Activated CD4-positive, alpha-beta T cell treated with anti-CD3 and anti-CD28 coated beads for 36 hours (primary cell): ENCODE measurements at places on chromosomes 3 and 15. TPM values are rescaled to one million over a fixed set of nuclear protein-coding genes. Genes with fewer than 3 reads are reported as not detected.

GRCh38 chr3:13877911-13878280 is 2.0 kb downstream of the WNT7A start:
- no peak for DNase-seq

DNA sequence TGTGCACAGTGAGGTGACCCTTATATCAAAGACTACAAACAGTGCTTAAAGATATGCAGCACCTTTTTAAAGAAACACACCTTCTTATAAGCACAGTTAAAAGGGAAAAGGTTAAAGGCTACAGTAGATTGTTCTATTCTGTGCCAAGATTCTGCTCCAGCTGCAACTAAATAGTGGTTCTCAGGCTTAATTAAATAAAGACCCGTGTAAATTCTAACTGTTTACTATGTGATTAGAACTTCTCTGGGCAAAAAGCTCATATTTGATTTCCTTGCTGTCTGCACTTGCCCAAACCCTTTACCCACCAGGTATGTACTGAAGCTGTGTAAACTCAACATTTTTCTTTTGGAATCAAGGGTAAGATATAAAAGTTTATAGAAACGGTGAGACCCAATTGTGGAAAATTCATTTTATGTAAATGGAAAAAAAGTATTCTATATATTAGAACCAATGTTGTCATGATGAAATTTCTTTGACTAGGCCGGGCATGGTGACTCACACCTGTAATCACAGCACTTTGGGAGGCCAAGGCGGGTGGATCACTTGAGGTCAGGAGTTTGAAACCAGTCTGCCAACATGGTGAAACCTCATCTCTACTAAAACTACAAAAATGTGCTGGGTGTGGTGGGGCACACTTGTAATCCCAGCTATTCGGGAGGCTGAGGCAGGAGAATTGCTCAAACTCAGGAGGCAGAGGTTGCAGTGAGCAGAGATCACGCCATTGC is 230.6 kb downstream of the MECOM start:
- DNase-seq, result no peak

GRCh38 chr3:15460891-15461531 is 33.6 kb downstream of the EAF1 start:
- peak; percentile 15 for DNase-seq

- DNase-seq, result peak; percentile 15
Measured at GRCh38 chr15:63986751-63987341, 59.4 kb downstream of the DAPK2 start.

DNA sequence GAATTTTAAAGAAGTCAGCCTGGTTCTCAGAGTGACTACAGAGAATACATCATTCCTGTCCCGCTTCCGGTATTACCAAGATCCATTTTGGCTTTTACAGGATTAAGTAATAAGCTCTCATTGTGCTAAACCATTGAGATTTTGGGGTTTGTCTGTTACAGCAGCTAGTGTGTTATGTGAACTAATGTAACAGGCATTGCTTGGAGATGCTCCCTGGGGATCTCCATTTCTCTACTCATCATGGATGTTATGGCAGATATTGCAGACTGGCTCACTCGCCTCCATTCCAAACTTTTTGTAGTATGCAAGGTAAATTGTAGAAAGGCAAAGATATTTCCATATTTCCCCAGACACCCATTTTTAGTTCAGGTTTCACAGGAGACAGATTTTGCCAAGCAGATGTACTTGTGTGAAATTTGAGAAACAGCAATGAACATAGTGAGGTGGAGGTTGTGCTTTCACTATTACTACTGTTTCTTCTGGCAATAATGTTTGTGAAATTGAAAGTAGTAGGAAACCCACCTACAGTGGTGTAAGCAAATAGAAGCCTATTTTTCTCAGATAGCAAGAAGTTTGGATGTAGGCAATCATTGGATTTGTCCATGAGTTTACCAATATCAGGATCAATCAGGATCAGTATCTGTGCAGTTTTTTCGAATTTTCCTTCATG is 177.1 kb upstream of the GALNT15 start:
- DNase-seq, result no peak

DNA sequence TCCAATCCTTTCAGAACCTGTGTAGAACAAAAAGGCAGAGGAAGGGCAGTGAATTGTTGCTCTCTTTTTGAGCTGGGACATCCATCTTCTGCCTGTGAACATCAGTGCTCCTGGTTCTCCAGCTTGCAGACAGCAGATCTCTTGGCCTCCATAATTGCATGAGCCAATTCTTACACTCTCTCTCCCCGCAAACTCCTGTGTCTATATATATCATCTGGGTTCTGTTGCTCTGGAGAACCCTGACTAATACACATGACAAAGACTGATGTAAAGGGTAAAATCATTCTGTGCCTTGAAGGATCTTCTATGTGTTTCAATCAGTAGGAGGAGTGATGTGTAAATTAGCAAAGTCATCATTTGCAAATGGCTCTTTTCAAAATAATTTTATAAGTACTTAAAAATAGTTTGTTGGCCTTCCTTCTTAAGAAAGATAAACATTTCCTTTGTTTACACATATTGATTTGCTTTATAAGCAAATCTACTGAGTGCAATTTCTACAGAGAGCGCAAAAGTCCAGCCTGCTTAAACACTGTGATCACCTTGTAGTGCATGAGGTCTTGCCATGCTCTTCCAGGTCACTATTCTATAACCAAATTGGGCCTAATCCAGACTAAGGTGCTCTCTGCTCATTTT is 154.9 kb upstream of the ANKRD28 start:
- DNase-seq, result no peak

DNA sequence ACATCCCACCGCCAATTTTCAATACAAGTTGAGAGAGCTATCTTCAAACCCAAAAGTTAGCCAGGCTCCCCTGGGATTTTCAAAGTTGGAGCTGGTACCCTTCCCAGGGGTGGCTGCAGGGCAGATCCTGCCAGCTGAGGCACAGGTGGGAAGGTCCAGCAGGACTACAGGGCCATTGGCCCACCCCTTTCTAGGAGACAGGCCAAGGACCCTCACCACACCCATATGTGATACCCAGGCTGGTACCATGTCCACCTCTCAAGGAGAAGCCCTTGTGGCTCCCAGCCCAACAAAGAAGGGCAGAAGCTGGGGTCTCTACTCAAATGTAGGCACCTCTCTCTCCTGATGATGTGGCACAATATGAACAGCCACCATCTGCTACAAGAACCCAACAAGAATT is 8.0 kb downstream of the POC1A start:
- DNase-seq, result no peak

DNA sequence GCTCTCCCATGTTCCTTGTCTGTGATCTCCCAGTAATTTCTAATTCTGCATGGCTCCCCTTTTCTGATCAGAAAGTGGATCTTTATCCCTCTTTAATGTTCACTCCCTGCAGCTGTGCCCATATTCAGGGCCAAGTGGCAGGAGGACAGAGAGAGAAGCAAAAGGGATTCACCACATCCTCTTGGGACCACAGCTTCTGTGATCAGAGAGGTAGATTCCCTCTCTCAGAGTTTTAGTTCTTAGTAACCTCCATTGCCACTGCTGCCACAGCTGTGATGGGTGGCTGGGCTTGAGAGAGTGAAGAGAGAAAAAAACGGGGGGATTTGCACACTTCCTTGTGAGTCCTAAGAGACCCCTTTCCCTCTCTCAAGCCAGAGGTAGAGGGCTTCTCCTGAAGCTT is 49.2 kb downstream of the GLCE start:
- DNase-seq, result no peak

DNA sequence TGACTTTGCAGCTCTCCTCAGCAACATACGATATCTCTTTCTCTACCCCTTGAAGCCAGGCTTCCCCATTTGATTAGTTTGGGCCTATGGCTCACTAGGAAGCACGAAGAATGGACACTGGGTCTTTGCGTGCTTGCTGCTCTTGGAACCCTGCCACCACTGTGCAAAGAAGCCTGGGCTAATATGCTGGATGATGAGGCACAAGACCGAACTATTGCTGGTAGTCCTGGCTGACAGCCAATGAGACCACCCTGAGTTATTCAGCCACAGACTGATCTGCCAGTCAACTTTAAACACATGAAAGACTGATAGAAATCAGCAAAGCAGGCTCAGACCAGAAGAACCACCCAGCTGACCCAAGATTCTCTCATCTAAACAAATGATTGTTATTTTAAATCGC is 250.3 kb downstream of the CBLB start:
- DNase-seq, result no peak

- no peak for DNase-seq
Measured at GRCh38 chr3:64909757-64910467, 222.1 kb upstream of the ADAMTS9 start.

GRCh38 chr3:119679874-119680273 is 2.7 kb upstream of the COX17 start:
- DNase-seq, result no peak

GRCh38 chr15:36814105-36814504 is 234.7 kb downstream of the CDIN1 start:
- DNase-seq, result no peak

GRCh38 chr15:85037641-85038040 is 56.0 kb downstream of the PDE8A start:
- DNase-seq, result no peak

GRCh38 chr15:42921342-42921731 is 759 bp upstream of the TTBK2 start:
- peak; percentile 69 for DNase-seq

DNA sequence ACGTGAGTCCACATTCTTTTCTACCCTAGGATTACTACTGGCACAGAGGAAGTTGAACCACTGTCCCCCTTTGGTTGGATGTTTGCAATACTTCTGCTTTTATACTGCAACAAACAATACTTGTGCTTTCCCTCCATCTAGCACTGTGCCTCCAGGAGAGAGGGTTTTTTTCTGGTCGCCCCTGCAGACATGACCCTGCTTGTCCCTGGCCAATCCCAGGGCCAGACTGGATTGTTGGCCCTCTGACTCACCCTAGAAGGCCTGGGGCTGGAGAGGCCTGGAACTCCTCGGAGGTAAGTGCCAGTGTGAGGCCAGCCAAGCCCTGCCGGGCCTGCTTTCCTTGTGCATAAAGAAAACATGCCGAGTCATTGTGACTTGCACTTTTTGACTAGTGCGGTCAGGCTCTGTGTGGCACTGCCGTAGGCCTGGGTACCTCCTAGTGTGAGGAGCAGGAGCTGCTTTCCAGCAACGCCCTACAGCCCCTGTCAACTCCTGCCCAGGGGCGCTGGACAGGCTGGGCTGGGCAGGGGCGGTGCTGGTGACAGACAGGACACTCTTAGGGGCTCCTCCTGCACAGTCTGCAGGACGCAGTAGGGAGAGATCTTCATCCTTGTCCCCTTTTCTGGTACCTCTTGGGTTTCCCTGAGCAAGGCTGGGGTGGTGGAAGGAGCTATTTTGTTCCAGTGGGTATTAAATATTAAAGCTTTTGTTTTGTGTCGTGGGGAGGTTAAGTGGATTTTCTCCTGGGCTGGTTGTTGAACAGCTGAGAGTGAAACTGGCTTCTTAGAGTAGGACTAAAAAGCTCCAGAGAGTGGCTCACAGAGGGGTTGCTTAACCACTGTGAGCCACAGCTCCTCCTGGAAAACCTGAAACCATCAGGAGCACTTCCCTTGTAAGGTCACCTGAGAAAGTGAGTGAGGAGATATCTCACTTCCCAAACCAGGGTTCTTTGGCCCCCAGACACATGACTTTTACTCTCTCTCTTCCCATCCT is 14.4 kb upstream of the TKT start:
- DNase-seq, result peak; percentile 47

GRCh38 chr15:76338486-76339304 is 2.1 kb downstream of the ISL2 start:
- DNase-seq, result no peak

GRCh38 chr3:9097495-9097894 is 134.2 kb upstream of the RAD18 start:
- DNase-seq, result no peak

DNA sequence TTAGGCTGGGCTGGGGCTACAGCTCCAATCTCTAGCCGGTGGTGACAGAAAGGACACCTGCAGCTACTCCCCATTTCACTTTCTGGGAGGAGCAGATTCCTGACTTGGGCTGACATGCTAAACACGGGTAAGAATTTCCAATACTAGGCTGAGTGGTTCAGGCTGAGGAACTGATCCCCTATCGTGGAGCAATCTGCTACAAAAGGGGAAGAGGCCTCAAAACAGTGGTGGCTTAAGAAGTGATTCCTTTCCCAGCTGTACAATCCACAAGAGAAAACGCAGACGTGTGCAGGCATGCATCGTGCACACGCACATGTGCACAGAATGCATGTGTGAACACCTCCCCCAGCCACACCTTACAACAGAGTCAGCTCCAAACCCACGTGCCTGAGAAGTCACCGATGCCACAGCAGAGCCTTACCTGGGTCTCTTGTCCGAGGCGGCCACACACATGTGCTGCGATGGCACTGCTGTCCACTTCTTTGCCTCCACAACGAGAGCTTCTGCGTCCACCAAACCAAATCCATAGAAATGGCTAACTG is 86.7 kb upstream of the SNRPA1 start:
- DNase-seq, result no peak

DNA sequence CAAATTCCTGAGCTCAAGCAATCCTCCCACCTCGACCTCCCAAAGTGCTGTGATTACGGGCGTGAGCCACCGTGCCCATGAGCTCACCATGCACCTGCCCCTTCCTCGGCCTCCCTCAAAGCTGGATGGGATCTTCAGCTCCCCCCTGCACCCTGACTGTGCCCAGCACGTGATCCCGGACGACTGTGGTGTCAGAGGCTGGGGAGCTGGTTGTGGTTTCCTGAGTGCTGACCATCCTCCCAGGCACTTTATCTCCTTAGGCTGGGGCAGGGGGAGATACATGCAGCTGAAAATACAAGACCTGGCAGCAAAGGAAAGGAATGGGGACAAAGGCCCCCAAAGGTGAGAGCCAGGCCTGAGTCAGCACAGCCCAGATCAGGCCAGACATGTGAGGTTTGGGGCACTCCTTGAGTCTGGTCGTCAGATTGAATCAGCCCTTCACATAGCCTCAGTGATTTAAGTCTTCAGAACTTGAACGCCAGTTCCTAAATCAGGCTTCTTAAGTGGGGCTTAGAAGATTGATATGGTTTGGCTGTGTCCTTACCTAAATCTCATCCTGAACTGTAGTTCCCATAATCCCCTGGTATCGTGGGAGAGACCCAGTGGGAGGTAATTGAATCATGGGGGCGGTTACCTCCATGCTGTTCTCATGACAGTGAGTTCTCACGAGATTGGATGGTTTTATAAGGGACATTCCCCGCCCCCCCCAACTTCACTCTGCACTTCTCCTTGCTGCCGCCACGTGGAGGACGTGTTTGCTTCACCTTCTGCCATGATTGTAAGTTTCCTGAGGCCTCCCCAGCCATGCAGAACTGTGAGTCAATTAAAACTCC is 35.8 kb downstream of the PRKCD start:
- DNase-seq, result peak; percentile 74

DNA sequence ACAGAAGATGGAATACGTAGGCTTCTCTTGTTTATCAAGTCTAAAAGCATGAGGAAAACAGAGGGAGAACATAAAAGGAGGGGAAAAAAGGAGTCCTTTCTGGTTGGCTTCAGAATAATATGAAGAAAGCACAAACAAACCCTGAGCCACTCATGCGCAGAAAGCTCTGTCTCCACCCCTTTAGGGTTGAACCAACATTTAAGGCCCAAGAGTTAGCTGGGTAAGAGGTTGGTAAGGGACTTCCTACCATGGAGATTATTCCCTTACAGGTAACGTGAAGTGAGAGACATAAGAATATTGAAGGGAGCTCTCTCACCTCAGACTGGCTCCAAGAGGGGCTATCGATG is 145.3 kb downstream of the RORA start:
- DNase-seq, result no peak

The PIF1 gene
- total RNA-seq, result 30.0 TPM

The PPM1M gene
- 59.2 TPM for total RNA-seq

The PLSCR1 gene
- total RNA-seq, result 66.1 TPM

The SCN5A gene
- 0.39 TPM for total RNA-seq
